ENCODE measurements at places on chromosomes 5 and 9. TPM values are rescaled to one million over a fixed set of nuclear protein-coding genes. Genes with fewer than 3 reads are reported as not detected.

Gene SOX30
- total RNA-seq = 0.09 TPM

Gene DND1
- total RNA-seq = 2.8 TPM

Gene ZNF483
- not detected for total RNA-seq

Gene CCDC152
- total RNA-seq = 16.3 TPM

Gene FLT4
- total RNA-seq = not detected

Gene MARVELD2
- total RNA-seq = 40.9 TPM

All from Calu3 (cell line).